NCI-H2081 treated with DMSO at 0.1 percent for 48 hours (cell line): ENCODE measurements at places on chromosomes 11 and 22.

- no peak for DNase-seq
These were observed 985.8 kb downstream of the TBC1D22A start for GRCh38 chr22:47748271-47748670.

DNA sequence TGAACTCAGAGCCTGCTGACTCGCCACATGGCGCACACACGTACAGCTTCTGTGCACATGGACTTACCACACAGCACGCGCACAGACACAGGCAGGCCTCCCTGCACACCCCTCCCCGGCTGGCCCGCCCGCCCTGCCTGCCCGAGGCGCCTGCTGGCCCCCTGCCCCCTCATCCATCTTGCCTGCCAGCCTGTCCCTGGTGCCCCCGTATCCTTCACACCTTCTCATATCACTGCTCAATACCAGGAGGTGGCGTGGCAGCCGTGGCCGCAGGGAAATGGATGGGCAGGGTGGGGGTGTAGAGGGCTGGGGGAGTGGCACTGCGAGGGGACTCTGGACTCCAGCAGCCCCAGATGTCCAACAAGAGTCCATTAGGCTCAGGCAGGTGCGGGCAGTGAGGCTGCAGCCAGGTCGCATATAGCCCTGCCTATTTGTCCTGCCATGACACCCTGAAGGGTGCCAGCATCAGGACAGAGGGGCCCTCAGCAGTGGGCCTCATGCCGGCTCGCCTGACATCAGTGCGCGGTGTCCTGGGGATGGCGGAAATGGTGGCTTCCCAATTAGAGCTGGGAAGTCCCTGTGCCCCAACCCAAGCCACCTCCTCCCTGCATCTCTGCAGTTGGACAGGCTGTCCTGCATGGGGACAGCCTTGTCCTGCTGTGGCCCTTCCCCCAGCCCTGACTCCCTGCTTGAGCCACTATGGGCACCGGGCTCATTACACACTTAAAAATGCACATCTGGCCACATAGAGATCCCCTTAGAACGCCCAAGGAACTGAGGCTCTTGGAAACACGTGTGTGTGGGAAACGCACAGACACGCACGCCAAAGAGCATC lies 2.0 kb upstream of the TBX10 start:
- DNase-seq, result no peak

GRCh38 chr11:118918128-118918685 lies 7.5 kb downstream of the BCL9L start:
- peak; percentile 59 for DNase-seq

DNA sequence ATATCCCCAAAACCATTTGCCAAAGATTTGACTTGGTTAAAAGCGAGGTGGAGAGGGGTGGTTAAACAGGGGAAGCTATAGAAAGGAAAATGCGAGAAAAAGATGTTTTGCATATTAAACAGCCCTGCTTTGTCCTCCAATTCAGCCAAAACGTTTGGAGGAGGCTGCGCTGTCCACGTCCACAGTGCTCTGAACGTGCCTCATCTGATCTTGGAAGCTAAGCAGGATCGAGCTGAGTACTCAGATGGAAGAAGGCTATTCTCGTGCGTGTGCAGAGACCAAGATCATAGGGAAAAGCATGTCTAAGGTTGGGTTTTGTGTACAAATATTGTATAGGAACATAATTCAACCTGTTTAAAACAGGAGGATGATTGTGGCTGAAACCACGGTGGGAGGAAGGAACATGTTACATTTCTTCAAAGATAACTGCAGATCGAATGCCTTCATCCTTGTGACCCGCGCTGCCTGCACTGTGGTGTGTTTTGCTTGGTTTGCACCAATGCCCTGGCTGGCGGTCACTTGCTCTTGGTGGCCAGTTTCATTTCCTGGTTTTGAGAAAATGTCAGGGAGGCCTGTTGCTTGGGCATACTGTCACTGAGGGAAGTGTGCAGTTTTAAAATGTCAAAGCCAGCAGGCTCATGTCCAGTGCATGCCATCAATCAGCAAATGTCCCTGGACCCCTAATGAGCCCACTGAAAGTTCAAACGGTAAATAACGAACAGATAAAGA lies 40.4 kb downstream of the FLI1 start:
- DNase-seq, result no peak

DNA sequence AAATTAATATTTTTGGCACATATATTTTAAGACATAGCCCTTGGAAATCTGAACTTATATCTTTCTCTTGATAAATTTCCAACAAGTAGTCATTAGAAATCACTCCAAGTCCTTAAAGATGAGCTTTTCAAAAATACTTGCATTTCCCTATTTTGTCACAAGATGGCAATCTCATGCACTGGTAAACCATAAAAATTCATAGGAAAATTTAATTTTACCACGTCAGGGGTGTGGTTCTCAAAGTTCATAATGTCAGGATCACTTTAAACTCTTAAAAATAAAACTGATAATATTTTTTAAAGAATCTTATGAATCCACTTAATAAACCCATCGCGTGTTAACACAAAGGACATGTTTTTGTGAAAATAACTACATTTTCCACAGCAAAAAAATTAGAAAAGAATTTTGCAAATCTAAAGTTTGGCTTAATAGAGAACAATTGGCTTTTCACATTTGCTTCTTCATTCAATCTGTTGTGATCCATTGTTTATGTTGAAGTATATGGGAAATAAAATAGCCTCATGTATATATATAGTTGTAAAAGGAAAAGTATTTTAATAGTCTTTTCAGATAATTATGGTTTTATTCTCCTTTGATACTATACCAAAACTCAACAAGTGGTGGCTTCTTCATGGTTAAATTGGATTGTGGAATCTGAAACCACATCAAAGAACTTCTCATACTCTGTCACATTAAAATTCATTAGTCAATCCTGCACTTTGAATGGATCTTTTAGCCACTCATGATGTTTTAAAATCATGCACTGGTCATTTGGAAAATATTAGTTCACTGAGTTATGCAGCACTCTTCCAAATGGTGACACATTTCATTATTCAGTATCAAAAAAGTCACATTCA lies 169.1 kb downstream of the CADM1 start:
- DNase-seq, result no peak

GRCh38 chr11:73157101-73158010 lies 15.2 kb upstream of the FCHSD2 start:
- DNase-seq, result no peak

- no peak for DNase-seq
These were observed 108.5 kb upstream of the USP47 start for GRCh38 chr11:11733246-11733747.

- DNase-seq, result no peak
These were observed 90.4 kb upstream of the SLC25A18 start for GRCh38 chr22:17472932-17473331.

DNA sequence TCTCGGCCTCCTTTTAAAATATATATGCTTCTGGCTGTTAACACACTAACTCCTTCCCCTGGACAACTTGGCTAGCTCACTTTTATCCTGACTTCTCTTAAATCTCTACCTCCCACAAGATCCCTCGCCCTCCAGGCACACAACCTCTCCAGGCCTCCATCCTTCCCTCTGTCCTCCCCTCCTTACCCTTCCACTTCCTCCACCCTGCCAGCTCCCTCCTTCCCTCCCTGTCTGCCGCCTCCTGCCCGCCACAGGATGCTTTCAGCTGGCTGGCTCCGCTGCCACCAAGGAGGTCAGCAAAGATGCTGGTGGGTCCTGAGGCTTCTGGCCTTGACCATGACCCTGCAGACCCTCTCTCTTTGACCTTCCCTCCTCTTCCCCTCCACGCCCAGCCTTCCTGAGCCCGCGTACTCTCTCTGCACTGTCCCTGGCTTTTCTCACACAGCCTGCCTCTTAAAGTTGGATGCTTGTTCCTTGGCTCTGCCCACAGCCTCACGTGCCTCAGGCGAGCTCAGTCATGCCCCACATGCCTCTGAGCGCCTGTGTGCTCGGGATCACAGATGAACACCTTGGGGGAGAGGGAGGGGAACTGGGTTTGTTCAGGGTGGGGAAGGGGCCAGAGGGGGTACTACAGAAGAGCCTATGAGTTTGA lies 6.7 kb downstream of the NFAM1 start:
- no peak for DNase-seq

GRCh38 chr11:133382131-133382812 lies 150.0 kb downstream of the OPCML start:
- DNase-seq, result no peak

GRCh38 chr22:17726006-17726927 lies 48.0 kb downstream of the BID start:
- no peak for DNase-seq

- no peak for DNase-seq
These were observed 826.3 kb downstream of the DLG2 start for GRCh38 chr11:84800755-84801346.

DNA sequence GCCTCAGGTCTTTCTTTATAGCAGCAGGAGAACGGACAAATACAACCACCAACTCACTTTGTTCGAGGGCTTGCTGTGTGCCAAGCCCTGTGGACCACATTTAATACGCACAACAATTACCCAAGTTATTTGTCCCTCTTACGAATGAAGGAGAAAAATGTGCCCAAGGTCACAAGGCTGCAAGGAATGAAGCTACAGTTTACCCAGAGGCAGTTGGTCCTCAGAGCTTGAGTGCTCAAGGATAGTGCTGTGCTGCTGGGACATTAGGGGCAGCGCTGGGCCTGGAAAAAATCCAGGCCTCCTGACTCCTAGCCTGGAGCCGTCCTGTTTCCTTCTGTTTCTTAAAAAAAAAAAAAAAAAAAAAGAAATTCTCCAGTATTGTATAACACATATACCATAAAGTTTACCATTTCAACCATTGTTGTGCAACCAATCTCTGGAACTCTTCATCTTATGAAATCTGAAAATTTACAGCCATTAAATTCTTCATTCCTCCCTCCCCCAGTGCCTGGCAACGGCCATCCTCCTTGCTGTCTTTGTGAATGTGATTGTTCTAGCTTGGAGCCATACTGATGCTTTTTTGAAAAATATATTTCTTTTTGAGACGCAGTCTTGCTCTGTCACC lies 1.0 kb upstream of the C11orf86 start:
- DNase-seq, result no peak

DNA sequence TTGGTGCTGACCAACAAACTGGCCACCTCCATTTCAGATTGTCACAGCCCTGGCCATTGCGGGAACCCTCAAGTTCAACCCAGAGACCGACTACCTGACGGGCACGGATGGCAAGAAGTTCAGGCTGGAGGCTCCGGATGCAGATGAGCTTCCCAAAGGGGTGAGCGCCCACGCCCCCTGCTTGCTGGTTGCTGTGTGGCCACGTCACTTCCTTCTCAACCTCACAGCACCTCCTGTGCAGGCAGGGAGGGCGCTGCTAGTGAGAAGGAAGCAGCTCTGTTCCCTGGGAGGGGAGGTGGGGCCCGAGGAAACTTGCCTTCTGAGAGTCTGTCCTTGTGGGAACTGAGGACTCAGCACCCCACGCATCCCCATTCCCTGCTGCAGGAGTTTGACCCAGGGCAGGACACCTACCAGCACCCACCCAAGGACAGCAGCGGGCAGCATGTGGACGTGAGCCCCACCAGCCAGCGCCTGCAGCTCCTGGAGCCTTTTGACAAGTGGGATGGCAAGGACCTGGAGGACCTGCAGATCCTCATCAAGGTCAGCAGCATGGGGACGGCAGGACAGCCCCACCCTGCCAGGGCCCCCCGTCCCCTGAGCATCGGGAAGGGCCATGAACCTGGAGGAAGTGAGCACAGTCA lies 19.3 kb downstream of the POLR3H start:
- DNase-seq, result no peak

DNA sequence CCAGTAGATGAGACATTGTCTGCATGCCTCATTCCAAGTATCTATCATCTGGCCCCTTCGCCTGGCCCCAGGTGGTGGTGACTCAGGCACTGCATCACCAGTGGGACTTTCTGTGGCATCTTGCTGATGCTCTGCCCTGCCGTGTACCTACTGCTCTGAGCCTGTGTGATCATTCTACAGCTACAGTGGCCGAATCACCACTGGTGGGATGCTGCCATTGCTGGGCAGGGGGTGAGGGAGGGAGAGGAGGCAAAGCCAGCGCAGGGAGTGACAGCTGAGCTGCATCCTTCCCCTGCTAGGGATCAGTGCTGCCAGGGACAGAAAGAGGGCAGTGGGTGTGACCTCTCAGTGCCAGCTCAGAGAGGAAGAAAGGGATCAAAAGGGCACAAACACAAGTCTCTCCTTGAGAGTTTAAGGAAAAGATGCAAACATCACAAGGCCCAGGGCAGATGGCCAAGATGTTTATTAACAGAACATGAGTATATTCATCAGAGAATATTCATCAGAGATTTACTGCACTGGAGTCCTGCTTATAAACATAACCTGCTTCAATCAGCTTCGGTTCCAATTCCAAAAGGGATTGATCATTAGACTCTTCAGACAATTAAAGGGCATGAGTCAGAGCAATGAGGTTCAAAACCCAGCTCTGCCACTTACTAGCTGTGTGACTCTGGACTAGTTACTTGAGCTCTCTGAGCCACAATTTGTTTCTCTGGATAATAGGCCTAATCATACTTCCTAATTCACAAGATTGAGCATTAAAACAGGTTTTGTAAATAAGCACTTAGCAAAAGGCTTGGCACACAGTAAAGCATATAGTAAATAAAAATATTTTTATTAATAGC lies 109.8 kb downstream of the NAT10 start:
- DNase-seq, result no peak

DNA sequence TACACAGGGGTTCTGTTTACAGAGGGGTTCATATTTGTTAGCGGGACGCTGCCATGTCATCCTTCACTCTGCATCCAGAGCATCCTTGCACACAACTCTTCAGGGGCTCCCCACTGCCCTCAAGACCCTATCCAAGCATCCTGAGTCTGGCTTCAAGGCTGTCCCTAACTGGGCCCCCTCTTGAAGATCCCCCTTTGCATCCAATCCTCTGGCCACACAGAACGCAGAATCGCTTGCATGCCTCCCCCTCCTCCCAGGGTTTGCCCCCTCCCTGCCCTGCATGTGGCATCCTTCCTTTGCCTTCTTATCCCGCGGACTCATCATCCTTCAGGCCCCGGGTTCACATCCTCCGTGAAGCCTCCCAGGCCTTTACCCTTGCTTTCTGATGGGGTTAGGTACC lies 18.6 kb downstream of the C1QTNF6 start:
- no peak for DNase-seq

- no peak for DNase-seq
These were observed 134.9 kb downstream of the RBFOX2 start for GRCh38 chr22:35893698-35894097.

- DNase-seq, result no peak
These were observed 2.6 kb downstream of the CACNG2 start for GRCh38 chr22:36700711-36701670.
